ENCODE measurements at places on chromosomes 6 and 20.
A peak's percentile ranks its signal among the peaks of the same experiment; 100 is the strongest.

DNA sequence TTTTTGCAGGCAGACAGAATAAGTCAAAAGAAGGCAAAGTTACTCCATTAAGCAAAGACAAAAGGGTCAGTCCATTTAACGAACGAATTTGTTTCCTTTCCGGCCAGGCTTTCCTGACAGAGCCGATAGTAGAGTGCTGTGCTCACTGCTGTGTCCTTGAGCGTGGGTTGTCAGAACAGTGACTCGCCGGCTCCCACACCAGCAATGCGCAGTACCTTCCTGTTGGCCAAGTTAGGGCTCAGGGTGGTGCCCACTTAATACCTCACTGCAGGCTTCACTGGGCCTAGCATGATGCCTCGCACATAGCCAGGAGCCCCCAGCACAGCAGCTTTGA lies 294.7 kb downstream of the FOXC1 start:
- DNase-seq = no peak

GRCh38 chr20:59177266-59178250 lies 13.9 kb downstream of the ZNF831 start:
- DNase-seq = peak; percentile 19

GRCh38 chr6:97663252-97663651 lies 380.2 kb upstream of the MMS22L start:
- DNase-seq = no peak

- no peak for DNase-seq
Measured at GRCh38 chr20:39532205-39532604, 570.1 kb downstream of the DHX35 start.

- no peak for DNase-seq
Measured at GRCh38 chr6:81638366-81638765, 114.1 kb downstream of the TENT5A start.

- DNase-seq = no peak
Measured at GRCh38 chr6:119148098-119148824, 69.8 kb upstream of the FAM184A start.

GRCh38 chr20:48949304-48950170 lies 28.0 kb downstream of the ARFGEF2 start:
- no peak for DNase-seq

DNA sequence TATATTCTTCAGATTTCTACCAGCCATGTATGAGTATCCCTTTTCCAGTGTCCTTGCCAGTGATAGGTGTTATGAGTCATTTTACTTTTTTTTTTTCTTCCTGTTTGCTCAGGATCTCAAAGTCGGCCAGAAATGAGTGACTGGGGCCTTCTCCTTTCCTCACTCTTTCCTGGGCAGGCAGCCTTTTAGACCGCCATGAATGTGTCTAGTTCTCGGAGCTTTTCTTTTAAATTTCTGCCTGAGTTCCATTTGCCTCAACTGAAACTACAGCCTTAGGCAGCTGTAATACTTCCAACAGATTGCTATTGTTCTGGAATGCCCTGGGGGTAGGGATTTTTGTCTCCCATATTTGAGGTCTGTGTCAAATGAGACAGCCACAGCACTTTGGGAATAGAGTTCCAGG lies 83.7 kb downstream of the STXBP5 start:
- no peak for DNase-seq

- DNase-seq = no peak
Measured at GRCh38 chr20:47792021-47792618, 6.8 kb upstream of the SULF2 start.

GRCh38 chr6:154613137-154613676 lies 102.7 kb upstream of the CNKSR3 start:
- no peak for DNase-seq

- no peak for DNase-seq
Measured at GRCh38 chr20:64067733-64068307, 4.8 kb downstream of the TCEA2 start.

- DNase-seq = no peak
Measured at GRCh38 chr6:11363881-11364576, 131.6 kb upstream of the NEDD9 start.

DNA sequence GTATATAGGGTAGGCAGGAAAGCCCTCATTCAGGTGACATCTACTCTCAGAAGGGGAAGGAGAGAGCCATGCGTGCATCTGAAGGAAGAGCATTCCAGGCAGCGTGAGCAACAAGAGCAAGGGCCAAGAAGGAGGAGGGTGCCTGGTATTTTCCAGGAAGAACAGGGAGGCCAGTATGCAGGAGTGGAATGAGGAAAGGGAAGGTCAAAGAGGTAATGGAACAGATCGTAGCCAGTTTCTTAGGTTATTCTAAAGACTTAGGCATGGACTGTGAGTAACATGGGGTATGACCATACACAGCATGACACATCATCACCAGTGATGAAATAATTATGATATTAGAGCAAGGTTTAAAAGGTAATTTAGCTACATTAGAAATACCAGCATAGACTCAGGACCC lies 24.1 kb downstream of the ALDH8A1 start:
- no peak for DNase-seq

DNA sequence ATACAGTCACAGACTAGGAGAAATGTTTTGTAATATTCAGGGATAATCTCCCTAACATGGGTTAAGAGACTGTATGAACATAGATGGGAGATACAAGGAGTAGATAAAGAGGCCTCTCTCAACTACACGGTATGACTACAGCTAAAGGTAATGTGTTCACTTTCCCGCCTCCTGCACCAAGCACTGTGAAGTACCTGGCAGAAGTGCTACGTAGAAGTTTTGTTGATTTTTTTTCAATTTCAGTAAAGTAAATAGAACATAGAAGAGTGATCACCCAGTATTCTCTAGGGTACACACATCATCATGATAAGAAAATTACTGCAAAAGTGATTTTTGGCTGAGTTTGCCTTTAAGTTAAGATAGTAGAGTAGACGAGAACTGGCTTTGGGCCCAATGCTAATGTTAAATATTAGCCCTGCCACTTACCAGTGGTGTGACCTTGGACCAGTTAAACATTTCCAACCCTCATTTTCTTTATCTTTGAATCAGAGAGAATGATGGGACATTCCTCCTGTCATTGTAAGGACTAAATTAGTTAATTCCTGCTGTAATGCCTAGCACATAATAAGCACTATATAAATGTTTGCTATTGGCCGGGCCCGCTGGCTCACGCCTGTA lies 183.6 kb downstream of the COL9A1 start:
- DNase-seq = no peak

- DNase-seq = no peak
Measured at GRCh38 chr20:35598899-35599775, 16.5 kb upstream of the SPAG4 start.

- DNase-seq = no peak
Measured at GRCh38 chr6:139983555-139984276, 609.3 kb upstream of the CITED2 start.

DNA sequence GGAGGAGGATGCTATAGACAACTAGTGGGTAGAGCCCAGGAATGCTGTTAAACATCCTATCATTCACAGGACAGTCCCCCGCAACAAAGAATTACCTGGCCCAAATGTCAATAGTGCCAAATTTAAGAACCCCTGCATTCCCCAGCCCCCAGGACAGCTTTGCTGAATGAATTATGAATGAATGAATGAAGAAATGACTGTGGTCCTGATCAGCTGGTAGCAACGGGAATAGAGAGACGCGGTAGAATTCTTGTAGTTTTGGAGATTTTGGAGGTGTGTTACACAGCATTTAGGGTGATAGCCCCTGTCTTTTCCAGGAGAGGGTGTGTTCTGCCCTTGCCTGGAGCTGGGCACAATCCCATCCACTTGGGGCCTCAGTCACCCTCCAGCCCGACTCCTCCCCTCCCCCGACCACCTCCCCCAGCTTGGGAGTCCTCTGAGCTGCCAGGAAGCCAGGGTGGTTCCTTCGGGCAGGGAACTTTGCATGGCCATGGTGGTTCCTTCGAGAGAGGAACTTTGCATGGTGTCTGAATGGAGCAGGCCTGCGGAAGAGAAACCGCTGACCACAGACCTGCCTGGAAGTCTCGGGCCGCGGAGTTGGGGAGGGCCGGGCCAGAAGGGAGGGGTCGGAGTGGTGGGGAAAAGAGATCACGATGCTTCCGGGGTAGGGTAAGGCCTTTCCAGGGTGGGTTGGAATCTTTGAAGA lies 1.0 kb upstream of the HCK start:
- DNase-seq = peak; percentile 60

- DNase-seq = no peak
Measured at GRCh38 chr6:138421089-138421488, 17.1 kb downstream of the HEBP2 start.

DNA sequence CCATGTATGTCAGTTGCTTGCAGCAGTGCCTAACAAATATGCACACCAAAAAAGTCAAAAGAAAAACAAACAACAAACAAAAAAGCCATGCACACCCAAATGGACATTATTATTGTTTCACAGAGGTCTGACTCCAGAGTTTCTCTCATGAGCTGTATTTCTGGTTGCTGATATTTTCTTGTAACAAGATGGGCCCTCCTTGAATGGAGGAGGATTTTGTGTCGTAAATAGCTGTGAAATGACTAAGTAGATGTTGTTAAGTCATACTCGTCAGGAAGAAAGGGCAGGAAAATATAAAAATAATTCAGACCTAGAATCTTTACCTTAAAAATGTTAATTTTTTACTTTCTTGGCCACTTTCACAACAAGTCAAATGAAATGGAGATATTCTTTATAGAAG lies 96.0 kb downstream of the PLEKHG1 start:
- DNase-seq = no peak

DNA sequence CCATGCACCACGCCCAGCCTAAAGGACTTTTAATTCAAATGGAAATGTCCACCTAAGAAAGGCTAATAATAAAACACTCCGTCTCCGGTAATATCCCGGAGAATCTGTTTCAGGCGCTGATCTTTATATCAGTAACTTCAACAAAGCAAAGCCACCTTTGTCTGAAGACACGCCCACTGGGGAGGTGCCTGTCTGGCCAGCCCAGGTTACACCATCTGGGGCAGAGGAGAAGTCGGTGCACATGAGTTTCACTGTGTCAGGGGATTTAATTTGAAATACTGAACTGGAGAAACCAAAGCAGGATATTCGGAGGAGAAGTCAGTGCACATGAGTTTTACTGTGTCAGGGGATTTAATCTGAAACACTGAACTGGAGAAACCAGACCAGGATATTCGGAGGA lies 9.4 kb downstream of the SERPINB6 start:
- no peak for DNase-seq
